ENCODE measurements at places on chromosomes 11 and 22.

- no peak for DNase-seq
Measured at GRCh38 chr22:45579806-45580725, 77.4 kb downstream of the FBLN1 start.

DNA sequence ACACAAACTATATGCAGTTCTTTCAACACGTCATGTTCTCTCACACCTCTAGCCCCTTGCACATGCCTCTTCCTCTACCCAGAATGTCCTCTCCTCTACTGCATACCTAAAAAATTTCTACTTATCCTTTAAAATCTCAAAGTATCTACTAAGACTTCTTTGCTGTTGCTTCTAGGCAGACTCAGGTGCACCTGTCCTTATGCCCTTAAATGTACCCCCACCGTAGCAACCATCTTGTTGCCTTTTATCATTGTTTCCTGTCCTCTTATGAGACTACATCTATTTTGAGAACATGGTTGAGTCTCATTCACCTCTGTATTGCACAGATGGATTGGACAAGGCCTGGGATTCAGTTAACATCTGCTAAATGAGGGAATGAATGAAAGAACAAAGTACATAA, 134.1 kb downstream of the SERGEF start:
- no peak for DNase-seq

DNA sequence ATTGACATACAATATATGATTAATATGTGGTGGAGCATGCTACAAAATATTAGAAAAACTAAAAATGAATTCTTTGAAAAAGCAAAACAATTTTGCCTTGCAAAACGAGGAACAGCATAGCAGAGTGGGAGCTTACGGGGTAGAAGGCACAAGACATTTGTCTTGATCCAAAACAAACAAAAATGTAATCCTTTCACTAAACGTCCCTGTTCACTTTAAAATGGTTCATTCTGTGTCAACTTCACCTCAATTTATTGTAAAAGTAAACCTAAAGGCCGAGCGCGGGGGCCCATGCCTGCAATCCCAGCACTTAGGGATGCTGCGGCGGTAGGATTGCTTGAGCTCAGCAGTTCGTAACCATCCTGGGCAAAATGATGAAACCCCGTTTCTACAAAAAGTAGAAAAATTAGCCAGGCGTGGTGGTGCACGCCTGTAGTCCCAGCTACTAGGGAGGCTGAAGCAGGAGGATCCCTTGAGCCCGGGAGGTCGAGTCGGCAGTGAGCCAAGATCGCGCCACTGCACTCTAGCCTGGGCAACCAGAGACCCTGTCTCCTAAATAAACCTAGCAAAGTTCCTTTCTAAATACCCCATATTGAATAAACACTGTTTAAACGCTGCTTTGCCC, 2.0 kb downstream of the PRDM10 start:
- no peak for DNase-seq

DNA sequence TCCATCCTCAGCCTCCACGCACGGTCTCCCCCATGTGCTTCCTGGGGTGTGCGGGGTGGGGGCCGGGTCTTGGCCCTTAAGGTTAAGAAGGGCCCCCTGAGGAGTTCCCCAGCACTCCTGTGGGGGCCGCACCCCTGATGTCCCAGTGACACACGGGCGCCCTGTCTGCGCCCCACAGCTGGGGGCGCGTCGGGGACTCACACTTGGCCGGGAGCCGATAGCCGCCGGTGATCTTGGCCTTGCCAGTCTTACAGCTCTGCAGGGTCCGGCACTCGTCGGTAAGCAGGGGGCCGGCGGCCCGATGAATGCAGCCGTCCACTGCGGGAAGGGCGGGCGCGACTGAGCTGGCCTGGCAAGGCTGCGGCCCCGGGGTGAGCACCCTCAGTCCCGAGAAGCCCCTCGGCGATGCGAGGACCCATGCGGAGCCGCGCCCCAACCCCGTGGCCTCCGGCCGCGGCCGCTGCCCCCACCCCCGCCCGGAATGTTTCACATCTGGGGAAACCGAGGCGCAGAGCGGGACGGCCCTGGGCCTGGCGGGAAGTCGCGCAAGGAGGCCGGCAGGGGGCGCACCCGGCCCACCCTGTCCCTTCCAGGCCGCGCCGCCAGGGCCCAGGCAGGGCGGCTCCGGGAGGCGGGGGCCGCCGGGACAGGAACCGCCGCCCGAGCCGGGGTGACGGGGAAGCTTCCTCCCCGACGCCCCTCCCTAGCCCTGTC, 13.9 kb downstream of the OTUB1 start:
- DNase-seq: peak; percentile 30

GRCh38 chr11:117239295-117239694, 6.8 kb downstream of the RNF214 start:
- no peak for DNase-seq

DNA sequence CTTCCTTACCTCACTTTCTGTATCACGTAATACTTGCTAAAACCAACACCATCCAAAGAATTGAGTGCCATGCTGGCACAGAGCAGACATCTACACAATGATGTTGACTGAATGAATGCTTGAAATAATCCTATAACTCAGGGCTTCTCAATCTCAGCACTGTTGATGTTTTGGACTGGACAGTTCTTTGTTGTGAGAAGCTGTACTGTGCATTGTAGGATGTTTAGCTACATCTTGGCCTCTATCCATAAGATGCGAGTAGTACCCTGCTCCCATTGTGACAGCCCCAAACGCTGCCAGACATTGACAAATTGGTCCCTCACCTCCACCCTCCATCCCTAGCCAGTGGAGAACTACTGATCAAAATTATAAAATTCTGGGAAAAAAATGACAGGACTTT, 153.4 kb downstream of the NAV2 start:
- no peak for DNase-seq

DNA sequence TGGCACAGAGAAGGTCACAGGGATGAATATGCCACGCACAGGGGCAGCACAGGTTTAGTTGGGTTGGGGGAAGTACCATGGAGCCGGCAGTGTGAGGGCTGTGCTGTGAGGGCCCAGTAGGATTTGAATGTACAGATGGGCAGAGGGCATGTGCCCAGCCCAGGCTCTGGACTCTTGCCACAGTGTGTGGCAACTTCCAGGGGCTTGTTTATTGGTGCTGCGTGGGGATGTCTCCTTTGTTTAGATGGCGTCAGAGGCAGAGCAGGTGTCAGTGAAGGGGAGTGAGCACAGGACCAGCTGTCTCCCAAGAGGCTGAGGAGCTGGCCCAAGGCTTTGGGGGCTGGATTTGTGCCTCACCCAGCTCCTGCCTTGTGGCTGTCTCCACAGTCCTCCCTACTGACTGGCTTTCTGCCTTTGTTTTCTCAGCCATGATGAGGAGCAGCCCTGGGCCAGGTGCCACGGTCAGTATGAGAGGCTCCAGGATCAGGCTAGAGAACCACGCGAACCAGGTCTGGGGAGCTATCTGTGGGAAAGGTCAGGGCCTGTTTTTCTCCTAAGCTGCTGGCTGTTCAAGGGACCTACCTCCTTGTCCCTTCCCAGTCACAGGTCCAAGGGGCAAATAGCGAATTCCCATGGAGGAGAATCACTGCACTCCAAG, 21.9 kb downstream of the SUN2 start:
- no peak for DNase-seq

- no peak for DNase-seq
Measured at GRCh38 chr11:1500466-1501420, 14.2 kb upstream of the MOB2 start.

GRCh38 chr22:48944751-48945620, 882.7 kb downstream of the BRD1 start:
- no peak for DNase-seq

DNA sequence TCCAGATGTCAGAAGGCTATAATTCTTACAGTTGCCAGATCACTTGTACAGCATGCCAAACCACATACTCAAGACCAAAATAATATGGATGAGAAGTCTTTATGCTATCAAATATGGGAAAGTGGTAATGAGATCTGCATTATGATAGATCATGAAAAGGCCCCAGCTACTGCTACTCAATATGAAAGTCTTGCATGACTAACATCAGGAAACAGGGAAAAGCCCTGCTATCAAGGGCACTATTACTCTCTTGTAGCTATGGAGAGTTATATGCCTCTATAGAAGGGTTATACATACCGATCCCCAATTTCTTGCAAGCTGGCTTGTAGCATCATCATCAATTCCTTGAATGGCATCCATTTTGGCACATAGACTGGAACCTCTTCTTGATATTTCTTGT, 30.2 kb upstream of the TMPRSS5 start:
- no peak for DNase-seq

DNA sequence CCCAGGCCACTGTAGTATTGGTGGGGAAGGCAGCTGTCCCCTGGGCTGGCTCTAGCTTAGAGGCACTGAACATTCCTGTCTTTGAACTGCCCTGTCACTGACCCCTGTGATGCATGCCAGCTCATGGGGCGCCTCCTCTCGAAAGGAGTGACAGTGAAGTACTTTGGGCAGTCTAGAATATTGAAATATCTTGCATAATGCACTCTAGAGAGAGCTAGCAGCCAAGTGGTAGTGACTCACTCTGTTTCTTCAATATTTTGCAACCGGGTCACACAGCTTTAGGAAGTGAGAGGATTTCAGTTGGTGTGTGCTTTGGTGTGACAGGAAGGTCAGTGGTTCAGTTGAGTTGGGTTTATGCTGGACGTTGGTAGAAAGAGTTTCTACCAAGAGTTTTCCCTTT, 35.5 kb upstream of the ST14 start:
- no peak for DNase-seq

DNA sequence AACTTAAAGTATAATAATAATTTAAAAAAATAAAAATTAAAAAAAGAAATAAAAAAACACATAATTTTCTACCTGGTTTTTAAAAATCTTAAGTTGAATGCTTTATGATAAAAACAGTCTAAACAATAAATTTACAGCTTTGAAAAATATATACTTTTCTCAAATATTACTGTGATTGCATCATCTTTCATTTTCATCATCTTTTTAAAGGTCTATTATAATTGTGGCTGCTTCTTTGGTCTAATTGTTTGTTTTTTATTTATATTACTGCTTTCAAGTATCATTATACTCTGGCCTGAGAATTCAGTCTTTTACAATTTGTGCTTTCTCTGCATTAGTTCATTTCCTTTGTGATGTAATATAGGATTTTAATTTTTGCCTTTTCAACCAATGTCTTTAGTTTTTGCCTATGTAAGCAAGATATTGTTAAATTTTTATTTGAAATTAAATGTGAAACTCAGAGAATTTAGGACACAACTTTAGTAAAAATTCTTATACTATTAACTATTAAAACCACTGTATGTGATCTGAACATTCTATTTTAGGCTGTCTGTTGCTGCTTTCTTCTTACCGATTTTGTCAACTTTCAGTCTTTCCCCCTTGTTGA, 7.3 kb downstream of the CYP2R1 start:
- no peak for DNase-seq

- DNase-seq: no peak
Measured at GRCh38 chr11:112634551-112634950, 326.7 kb upstream of the NCAM1 start.

- no peak for DNase-seq
Measured at GRCh38 chr22:50078246-50078645, 7.0 kb downstream of the MLC1 start.

- no peak for DNase-seq
Measured at GRCh38 chr11:27721264-27722116, 21.2 kb upstream of the BDNF start.

- no peak for DNase-seq
Measured at GRCh38 chr22:45881524-45881875, 95.5 kb downstream of the WNT7B start.

DNA sequence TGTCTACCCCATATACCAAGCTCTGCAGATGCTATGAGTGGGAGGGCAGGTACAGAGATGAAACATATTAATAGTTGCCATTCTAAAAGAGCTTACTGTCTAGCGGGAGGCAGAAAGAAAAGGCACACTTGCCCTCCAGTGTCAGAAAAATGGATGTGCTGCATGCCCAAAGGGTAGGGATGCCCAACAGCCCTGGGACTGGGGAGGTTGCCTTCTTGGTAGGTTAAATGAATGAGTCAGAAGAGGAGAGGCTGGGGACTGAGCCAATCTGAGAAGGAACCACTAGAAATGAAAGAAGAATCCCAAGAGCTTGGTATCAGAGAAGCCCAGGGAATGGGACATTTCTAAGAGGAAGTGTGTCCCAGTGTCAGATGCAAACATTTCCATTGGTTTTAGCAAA, 1.2 kb downstream of the BIRC3 start:
- no peak for DNase-seq

GRCh38 chr22:26321469-26321913, 107.6 kb upstream of the ASPHD2 start:
- no peak for DNase-seq

DNA sequence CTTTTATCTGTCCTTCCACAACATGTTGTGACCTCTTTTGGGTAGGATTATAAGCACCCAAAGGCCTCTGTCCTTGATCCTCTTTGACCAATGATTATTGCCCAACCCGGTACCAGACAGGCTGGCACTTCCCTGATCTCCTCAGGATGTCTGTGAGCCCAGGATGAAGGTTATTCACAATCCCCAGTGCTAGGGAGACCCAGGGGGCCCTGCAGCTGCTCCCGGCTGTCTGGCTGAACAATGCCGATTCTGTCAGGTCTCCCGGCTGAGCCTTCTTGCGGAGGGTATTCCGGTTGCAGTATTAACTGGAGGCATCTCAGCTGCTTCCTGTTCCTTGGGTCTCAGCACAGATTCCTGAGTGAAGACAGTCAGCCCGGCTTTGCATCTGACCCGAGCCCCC, 71.2 kb upstream of the CDON start:
- DNase-seq: no peak

- DNase-seq: no peak
Measured at GRCh38 chr11:122832721-122833470, 5.4 kb upstream of the CRTAM start.

DNA sequence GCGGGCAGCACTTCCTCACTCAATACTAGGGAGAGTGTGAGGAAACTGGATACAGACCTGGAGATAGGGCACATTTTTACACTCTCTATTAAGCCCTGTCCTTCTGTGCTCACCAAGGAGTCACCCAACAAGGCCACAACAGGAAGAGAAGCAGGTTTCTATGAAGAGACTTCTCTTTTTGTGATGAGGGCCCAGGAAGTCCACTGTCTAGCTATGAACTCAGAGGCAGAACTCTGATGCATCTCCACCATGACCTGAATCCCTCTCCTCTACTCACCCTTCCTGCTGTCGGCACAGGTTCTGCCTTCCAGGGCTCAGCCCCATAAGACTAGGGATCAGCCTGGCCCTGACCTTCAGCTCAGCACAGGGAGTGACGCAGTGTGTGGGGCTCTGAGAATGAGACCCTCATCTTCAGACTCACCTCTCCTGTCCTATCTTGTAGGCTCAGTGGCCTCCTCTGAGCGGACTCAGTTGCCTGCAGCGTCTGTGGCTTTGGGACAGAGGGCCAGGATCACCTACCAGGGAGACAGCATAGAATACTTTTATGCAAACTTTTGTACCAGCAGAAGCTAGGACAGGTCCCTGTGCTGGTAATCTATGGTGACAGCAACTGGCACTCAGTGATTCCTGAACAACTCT, 49.3 kb upstream of the IGLL5 start:
- DNase-seq: no peak
